GM20000 (cell line): ENCODE measurements at places on chromosomes 13 and 19.

GRCh38 chr13:31051999-31052398, 109.7 kb downstream of the HSPH1 start:
- no peak for DNase-seq

- DNase-seq, result no peak
These were observed 9.2 kb upstream of the GPC5 start for GRCh38 chr13:91389186-91389585.

- no peak for DNase-seq
These were observed 1.7 kb downstream of the SLAIN1 start for GRCh38 chr13:77699059-77699680.

DNA sequence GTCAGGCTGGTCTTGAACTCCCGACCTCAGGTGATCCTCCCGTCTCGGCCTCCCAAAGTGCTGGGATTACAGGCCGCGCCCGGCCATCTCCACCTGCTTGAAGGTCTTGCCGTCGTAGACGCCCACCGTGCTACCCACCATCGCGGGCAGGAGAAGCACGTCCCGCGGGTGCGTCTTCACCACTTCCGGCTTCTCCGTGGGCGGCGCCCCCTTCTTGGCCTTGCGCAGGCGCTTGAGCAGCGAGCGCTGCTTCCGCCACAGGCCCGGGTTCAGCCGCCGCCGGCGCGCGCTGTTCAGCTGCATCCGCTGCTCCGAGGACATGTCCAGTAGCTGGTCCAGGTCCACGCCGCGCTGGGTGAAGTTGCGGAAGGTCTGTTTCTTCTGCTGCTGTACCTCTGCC, 21.6 kb downstream of the EFNA2 start:
- DNase-seq, result no peak

GRCh38 chr19:10752237-10752912, 34.5 kb downstream of the DNM2 start:
- no peak for DNase-seq

- DNase-seq, result no peak
These were observed 4.5 kb downstream of the BICRA start for GRCh38 chr19:47613165-47614020.

DNA sequence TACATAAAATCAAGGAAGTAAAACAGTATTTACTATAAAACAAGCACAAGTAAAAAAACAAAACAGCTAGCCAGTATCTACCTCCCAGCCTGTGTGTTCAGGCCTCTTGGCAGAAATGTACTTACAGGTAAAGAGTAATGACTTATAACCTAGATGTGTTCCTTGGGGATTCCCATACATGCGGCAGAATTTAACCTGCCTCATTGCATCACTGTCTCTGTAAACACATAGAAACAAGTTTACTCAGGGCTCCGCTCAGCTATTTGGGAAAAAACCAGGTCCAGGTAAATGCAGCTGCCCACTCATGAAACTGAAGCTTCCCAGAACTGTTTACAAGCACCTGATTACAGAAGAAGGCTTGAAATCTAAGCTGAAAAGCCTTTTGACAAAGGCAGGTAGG, 50.7 kb upstream of the SERP2 start:
- DNase-seq, result no peak

DNA sequence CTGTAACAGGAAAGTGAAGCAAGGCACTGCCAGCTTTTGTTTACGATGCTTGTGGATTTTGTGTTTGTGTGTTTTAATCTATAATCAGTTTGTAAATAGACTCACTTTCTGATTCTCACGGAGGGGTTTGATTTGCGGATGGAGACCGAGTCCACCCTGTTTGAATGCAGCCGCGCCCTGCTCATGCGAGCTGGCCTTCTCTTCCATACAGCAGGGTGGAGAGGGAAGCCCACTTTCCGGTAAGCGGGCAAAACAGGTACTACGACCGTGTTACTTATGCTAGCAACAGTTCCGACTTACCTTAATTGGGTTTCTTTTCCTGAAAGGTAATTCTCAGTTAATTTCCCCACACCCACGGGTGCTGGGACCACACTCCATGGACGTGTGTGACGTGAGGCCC, 33.1 kb downstream of the ADPRHL1 start:
- no peak for DNase-seq

- no peak for DNase-seq
These were observed 3.3 kb downstream of the GYS1 start for GRCh38 chr19:48989701-48990291.

- DNase-seq, result no peak
These were observed 125.2 kb downstream of the RAB20 start for GRCh38 chr13:110436276-110436675.

GRCh38 chr19:10069046-10069445, 17.1 kb upstream of the SHFL start:
- no peak for DNase-seq

DNA sequence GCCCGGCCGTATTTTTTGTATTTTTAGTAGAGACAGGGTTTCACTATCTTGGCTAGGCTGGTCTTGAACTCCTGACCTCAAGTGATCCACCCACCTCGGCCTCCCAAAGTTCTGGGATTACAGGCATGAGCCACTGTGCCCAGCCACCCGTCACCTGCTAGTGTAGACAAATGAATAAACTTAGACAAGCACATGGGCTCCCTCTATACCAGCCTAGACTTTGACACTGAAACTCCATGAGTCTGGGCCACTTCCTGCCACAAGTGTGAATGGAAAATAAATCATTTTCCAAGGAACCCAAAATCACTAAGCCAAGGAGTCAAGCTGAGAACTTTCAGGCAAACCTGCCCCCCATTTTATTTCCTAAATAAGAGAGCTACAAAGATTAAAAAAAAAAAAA, 27.0 kb upstream of the TPT1 start:
- DNase-seq, result no peak

- no peak for DNase-seq
These were observed 57.0 kb downstream of the SLC10A2 start for GRCh38 chr13:103009051-103009840.

GRCh38 chr13:78960881-78961280, 301.9 kb upstream of the OBI1 start:
- no peak for DNase-seq

DNA sequence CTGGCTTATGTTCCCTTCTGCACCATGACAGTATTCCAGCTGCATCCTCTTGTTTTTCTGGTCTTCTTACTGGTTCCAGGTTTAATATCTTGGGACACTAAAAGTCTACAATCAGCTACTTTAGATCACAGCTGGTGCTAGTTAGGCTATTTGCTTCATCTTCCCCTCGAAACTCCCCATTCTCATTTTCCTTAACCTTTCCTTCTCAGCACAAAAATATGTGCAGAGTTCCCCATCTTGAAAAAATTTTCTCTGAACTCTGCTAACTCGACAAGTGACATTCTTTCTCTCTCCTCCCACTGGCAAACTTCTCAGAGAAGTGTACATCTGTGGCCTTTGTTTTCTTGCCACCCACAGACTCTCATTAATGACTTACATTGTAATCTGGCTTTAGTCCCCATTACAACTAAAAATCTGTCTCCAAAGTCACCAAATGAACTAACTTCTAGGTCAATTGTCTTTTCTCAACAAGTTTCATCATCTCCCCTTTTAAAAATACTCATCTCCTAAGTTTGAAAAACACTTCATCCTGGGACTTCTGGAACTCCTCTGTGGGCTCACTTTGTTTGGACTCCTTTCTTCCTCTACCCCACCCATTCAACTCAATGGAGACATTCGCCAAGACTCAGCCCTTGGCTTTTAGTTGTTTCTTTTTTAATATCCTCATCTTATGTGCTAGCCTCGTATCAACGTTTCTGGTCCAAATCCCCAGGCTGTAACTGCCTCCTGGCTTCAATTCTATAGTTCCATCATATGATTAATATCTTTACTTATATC, 7.1 kb upstream of the KL start:
- DNase-seq, result no peak

- no peak for DNase-seq
These were observed 90.4 kb downstream of the STOML3 start for GRCh38 chr13:38900188-38900587.

- no peak for DNase-seq
These were observed 2.2 kb downstream of the SBNO2 start for GRCh38 chr19:1171755-1172352.

DNA sequence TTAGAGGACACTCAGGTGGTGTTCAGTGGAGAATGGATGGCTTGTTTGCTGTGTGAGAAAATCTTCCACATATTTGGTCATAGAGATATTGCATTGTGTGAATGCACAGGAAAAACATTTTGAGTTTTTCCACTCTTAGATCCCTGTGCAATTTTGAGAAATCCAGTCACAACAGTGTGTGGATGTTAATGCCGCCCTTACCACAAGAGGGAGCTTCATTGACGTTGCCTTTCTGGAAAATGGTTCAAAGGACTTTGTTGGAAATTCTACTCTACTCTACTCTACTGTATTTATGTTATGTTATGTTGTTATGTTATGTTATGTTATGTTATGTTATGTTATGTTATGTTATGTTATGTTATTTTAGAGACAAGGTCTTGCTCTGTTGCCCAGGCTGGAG, 13.4 kb downstream of the ZNF20 start:
- DNase-seq, result no peak

- DNase-seq, result no peak
These were observed 15.5 kb downstream of the SMARCA4 start for GRCh38 chr19:10976131-10976892.

GRCh38 chr19:11890634-11891033, 3.1 kb downstream of the ZNF69 start:
- no peak for DNase-seq

DNA sequence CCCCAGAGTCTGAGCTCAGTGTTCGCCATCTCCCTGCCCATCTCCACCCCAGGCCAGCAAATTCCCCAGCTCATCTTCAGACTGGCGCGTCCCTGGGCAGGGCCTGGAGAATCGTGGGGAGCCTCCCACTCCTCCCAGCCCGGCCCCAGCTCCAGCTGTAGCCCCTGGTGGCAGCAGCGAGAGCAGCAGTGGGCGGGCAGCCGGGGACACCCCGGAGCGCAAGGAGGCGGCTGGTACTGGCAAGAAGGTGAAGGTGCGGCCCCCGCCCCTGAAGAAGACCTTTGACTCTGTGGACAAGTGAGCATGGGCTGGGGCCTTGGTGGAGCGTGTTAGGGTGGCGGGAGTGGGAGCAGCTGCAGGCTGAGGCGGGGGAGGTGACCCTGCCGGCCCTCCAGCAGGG, 8.4 kb upstream of the PRR19 start:
- DNase-seq, result no peak

DNA sequence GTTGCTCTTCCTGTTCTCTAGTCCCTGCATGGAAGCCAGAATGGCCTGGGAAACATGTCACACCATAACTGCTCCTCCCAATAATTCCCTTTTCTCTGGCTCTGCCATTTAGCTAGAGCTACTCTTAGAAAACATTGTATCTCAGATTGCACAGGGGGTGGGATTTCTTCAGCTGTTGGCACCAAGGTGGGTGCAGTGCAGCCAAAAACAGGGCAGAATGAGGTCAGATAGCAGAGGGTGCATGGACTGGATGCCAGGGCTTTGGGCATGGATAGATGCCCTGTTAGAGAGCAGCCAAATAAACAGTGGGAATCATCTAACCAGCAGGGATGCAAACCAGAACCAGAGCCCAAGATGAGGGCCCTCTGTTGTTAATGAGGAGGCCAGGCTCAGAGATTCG, 4.9 kb upstream of the AMER2 start:
- DNase-seq, result no peak

GRCh38 chr13:68609661-68610060, 1379.5 kb upstream of the PCDH9 start:
- no peak for DNase-seq

GRCh38 chr13:102846261-102847015, 606 bp downstream of the ERCC5 start:
- peak; percentile 24 for DNase-seq

DNA sequence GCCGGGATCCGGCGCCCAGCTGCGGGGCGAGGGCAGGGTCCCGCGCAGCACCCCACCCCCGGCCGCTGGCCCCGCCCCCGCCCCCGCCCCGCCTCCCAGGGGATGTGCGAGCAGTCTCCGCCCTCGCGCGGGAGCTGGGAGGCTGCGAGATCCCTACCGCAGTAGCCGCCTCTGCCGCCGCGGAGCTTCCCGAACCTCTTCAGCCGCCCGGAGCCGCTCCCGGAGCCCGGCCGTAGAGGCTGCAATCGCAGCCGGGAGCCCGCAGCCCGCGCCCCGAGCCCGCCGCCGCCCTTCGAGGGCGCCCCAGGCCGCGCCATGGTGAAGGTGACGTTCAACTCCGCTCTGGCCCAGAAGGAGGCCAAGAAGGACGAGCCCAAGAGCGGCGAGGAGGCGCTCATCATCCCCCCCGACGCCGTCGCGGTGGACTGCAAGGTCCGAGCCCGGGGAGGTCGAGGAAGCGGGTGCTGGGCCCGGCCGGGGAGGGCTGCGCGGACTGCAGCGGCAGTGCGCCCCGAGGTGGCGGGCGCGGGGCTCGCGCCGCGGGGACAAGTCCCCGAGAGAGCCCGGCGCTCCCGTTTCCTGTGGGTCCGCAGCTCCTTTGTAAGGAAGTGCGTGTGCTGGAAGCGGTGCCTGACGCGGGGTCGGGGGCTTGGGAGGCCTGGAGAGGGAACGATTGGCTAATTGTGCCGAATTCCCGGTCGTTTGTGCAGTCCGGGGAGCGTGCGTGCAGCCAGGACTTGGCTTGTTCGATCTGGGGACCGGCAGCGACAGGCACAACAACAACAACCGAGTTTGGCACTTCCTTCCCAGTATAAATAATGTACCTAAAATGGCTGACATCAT, at the start of gene ITM2B:
Gene ITM2B (plus strand): TSS at position 161 of the 843 bp plus-strand sequence. CDS start 155 bp downstream, at position 316.
- peak; percentile 81 for DNase-seq

DNA sequence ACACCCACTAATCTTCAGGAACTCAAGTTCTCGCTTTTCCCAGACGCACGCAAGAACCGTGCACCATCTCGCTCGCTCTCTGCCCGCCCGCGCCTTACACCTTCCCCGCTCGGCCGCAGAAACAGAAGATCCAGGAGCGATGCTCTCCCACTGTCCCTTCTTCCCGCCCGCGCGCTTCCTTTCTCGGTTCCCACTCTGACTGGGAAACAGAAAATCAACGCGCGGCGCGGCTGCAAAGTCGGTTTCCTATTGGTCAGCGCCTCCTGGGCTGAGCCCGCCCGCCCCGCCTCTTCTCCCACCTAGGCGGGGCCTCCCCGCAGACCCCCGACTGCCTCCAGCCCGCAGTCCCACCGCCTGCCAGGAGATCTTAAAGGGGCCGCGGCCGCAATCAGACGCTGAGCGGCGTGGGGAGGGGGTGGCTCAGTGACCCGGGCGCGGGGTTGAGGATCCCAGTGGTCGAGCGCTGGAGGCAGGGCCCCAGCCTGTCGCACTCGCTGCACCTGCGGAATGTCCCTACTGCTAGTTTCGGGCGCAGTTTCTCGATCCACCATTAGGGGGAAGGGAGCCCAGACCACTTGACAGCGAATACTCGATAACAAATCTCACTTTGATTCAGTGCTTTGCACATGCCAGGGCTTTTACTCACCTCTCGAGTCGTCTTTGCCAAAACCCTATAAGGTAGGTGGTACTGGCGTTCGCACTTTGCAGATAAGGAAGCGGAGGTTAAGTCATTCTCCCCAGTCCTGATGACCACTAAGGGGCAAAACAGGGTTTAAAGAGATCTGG, 700 bp upstream of the SLC25A23 start:
- DNase-seq, result peak; percentile 98

DNA sequence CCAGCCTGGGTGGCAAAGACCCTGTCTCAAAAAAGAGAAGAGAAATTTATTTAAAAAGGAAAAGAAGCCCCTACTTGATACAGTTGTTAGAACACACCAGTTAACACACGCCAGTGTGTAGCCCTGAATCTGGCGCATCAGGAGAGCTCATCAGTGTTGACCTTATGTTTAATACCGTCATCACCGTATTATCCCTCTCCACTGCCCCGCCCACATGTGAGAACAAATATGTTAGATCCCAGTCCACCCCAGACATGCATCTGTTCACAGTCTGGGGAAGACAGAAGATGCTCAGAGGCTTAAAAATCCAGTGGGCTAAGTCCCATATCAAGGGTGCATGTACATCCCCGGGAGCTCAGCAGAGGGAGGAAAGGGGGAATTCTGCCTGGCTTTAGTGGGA, 155.2 kb downstream of the DPF1 start:
- no peak for DNase-seq

GRCh38 chr13:52449331-52450011, 963 bp downstream of the VPS36 start:
- no peak for DNase-seq
